SJSA1 (cell line): ENCODE measurements at places on chromosomes 2 and 18. TPM values are rescaled to one million over a fixed set of nuclear protein-coding genes. Genes with fewer than 3 reads are reported as not detected.

LRATD1 gene
- total RNA-seq = not detected in 2 replicates

IL36G gene
- total RNA-seq = not detected in 2 replicates

ALLC gene
- total RNA-seq = not detected in 2 replicates

RND3 gene
- total RNA-seq = 170 and 178 TPM in 2 replicates

- H3K36me3 ChIP-seq = no peaks in the 10 kb centered on the region
- no peaks in the 10 kb centered on the region for H3K27me3 ChIP-seq
- no peak for DNase-seq
- H3K27ac ChIP-seq = no peak overlapping the region
- no peak overlapping the region for H3K4me3 ChIP-seq
- no peaks in the 10 kb centered on the region for H3K4me1 ChIP-seq
Measured at GRCh38 chr18:32595832-32596231, 125.2 kb upstream of the GAREM1 start.

GRCh38 chr18:42296192-42296591 is 341.2 kb downstream of the PIK3C3 start:
- H3K4me1 ChIP-seq = peaks cover 5% of the 10 kb centered on the region
- no peak for DNase-seq
- H3K36me3 ChIP-seq = no peaks in the 10 kb centered on the region
- no peak overlapping the region for H3K4me3 ChIP-seq
- no peaks in the 10 kb centered on the region for H3K27me3 ChIP-seq

GRCh38 chr2:11692966-11693521 is 23.0 kb upstream of the NTSR2 start:
- DNase-seq = peak; percentile 65
- no peaks in the 10 kb centered on the region for H3K27me3 ChIP-seq
- no peaks in the 10 kb centered on the region for H3K36me3 ChIP-seq
- peaks cover 27% of the 10 kb centered on the region for H3K4me1 ChIP-seq

DNA sequence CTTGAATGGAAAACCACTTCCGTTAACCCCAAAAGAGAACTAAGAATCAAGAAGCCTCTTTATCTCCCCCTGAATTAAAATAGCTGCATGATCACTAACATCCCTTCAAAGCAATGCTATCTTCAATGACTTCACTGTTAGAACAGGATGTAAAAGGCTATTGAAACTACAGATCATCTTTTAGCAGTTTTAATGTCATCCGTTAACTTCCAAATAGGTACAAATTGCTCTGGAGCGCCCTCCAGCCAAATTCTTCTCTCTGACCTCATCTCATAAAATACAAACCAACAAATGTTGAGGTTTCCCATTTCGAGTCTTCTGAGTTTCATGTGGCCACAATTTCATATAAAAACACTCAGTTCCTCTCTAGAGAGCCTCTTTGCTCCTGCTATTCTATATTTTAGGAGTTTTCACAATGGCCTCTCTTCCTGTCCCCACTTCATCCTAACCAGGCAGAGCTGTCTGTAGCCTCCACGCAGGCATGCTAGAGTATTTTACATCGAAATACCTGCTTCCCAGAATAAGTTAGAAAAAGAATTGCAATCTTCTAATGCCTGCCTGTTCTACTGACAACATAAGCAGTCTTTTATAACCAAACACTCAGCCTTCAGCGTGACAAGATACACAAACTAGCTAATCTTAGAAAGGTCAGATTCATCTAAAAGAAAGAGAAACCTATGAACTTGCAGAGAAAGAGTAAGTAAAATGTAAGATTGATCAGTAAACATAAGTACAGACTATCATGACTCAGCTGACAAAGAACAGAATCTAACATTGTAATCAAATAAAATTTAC is 37.9 kb downstream of the B4GALT6 start:
- DNase-seq = no peak
- no peak overlapping the region for H3K27ac ChIP-seq
- no peaks in the 10 kb centered on the region for H3K27me3 ChIP-seq
- H3K4me3 ChIP-seq = no peak overlapping the region
- no peaks in the 10 kb centered on the region for H3K36me3 ChIP-seq

GRCh38 chr2:209872675-209873074 is 101.0 kb downstream of the UNC80 start:
- H3K4me1 ChIP-seq = no peaks in the 10 kb centered on the region
- DNase-seq = peak; percentile 75
- H3K27ac ChIP-seq = no peak overlapping the region
- no peaks in the 10 kb centered on the region for H3K36me3 ChIP-seq
- H3K27me3 ChIP-seq = no peaks in the 10 kb centered on the region

DNA sequence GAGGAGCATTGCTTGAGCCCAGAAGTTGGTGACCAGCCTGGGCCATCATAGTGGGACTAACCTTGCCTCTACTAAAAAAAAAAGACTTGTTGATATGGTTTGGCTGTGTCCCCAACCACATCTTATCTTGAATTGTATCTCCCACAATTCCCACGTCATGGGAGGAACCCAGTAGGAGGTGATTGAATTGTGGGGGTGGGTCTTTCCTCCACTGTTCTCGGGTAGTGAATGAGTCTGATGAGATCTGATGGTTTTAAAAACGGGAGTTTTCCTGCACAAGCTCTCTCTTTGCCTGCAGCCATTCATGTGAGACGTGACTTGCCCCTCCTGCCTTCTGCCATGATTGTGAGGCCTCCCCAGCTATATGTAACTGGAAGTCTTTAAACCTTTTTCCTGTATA is 47.0 kb downstream of the PROC start:
- H3K36me3 ChIP-seq = no peaks in the 10 kb centered on the region
- no peak overlapping the region for H3K4me3 ChIP-seq
- H3K27me3 ChIP-seq = no peaks in the 10 kb centered on the region
- H3K27ac ChIP-seq = no peak overlapping the region

- H3K4me3 ChIP-seq = peak overlapping the region; percentile 75
- peaks cover 62% of the 10 kb centered on the region for H3K36me3 ChIP-seq
- H3K27ac ChIP-seq = peak overlapping the region; percentile 81
- DNase-seq = no peak
Measured at GRCh38 chr2:218218268-218219185, 1.5 kb downstream of the ARPC2 start.
